Caco-2 (cell line): ENCODE measurements at places on chromosomes 11 and 22. TPM values are rescaled to one million over a fixed set of nuclear protein-coding genes. Genes with fewer than 3 reads are reported as not detected.
A peak's percentile ranks its signal among the peaks of the same experiment; 100 is the strongest.

DNA sequence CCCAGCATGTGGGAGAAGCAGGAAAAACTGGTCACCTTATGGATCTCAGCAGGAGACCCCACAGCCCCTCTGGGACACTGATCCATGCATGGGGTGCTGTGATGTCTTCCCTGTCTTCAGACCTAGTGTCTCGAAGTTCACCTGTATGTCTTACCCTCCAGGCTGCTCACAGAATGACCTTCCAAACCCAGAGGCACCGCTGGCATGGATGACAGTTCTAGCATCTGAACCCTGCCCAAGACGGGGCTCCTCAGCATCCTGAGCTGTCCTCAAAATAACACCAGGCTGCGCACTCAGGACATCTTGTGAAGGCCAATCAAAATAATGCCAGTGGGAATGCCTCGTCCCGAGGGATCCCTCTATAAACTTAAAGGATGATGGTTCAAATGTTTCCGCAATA, 824.9 kb downstream of the TBC1D22A start:
- no peak overlapping the region for H3K4me3 ChIP-seq
- H3K36me3 ChIP-seq = no peaks in the 10 kb centered on the region
- H3K27me3 ChIP-seq = no peaks in the 10 kb centered on the region
- DNase-seq = no peak
- no peaks in the 10 kb centered on the region for H3K4me1 ChIP-seq

DNA sequence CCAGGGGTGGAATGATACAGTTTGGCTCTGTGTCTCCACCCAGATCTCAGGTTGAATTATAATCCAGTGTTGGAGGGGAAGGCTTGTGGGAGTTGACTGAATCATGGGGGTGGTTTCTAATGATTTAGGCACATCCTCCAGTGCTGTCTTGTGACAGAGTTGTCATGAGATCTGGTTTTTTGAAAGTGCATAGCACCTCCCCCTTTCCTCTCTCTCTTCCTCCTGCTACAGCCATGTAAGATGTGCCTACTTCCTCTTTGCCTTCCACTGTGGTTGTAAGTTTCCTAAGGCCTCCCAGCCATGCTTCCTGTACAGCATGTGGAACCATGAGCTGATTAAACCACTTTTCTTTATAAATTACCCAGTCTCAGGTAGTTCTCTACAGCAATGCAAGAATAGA, 45.1 kb downstream of the THAP12 start:
- H3K4me1 ChIP-seq = no peaks in the 10 kb centered on the region
- H3K36me3 ChIP-seq = no peaks in the 10 kb centered on the region
- DNase-seq = no peak
- no peak overlapping the region for H3K4me3 ChIP-seq
- H3K27me3 ChIP-seq = no peaks in the 10 kb centered on the region

- H3K27me3 ChIP-seq = no peaks in the 10 kb centered on the region
- H3K4me1 ChIP-seq = peaks cover 7% of the 10 kb centered on the region; the same call in 1 of the 2 replicates
Measured at GRCh38 chr11:70107756-70108155, 29.6 kb downstream of the ANO1 start.

GRCh38 chr22:27252282-27253049, 549.1 kb downstream of the MN1 start:
- no peaks in the 10 kb centered on the region for H3K27me3 ChIP-seq
- H3K36me3 ChIP-seq = no peaks in the 10 kb centered on the region
- no peak for DNase-seq
- no peak overlapping the region for H3K27ac ChIP-seq
- H3K4me3 ChIP-seq = no peak overlapping the region

- peak overlapping the region; percentile 79 for H3K4me3 ChIP-seq
- peak; percentile 82 for DNase-seq
Measured at GRCh38 chr11:77590194-77590782, 535 bp downstream of the AQP11 start.

DNA sequence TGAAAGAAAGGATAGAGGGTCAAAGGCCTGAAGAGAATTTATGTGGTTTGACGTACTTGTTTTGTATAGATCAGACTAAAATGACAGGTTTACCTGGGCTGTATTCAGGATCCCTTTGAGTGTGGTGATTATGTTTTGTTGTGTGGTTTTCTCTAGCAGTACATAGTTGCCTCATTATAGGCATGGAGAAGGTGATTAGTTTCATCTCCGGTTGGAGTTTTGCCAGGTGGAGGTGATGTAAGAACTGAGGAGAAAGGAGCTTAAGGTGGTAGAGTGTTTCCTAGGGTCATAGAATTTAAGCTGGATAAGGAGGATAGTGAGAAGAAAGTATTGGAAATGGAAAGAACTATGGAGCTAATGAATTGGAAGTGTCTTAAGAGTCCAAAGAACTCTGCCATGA, 229.0 kb downstream of the TMEM135 start:
- H3K36me3 ChIP-seq = no peaks in the 10 kb centered on the region; the same call in 1 of the 2 replicates
- DNase-seq = no peak
- H3K4me1 ChIP-seq = peaks cover 14% of the 10 kb centered on the region
- no peak overlapping the region for H3K4me3 ChIP-seq
- H3K27me3 ChIP-seq = no peaks in the 10 kb centered on the region

DNA sequence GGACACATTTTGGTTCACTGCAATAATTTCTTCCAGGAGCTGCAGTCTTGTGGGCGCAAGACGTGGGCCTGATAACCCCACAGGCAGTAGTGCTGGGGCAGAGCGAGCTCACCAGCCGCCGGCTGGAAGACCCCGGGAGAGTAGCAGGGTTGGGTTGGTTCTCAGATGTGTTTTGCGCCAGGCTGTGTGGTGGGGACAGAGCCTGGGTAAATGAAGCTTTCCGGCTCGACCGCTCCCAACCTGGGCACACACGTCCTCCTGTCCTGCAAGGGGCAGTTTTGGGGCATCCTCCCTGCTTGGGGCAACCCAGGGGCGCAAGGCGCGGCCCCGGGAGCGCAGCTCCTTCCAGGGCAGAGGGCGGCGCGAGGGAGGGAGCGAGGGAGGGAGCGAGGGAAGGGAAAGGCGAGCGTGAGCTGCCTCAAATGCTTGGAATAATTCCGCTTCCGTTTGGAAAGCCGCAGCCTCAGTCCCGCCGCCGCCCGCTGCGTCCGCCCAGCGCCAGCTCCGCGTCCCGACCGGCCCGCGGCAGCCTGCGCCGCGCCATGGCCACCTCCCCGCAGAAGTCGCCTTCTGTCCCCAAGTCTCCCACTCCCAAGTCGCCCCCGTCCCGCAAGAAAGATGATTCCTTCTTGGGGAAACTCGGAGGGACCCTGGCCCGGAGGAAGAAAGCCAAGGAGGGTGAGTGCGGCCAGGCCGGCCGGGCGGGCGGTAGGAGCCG, at the start of gene PARVA:
PARVA (plus strand) TSS at position 466 of the 718 bp plus-strand sequence; CDS start at position 543, 77 bp downstream.
- H3K27me3 ChIP-seq = no peaks in the 10 kb centered on the region
- peaks cover 10% of the 10 kb centered on the region for H3K4me1 ChIP-seq
- peak; percentile 85 for DNase-seq
- H3K4me3 ChIP-seq = peak within 1 kb of the TSS; percentile 90
- H3K36me3 ChIP-seq = no peaks in the 10 kb centered on the region

GRCh38 chr11:72998676-72999075, 143.4 kb downstream of the FCHSD2 start:
- H3K4me3 ChIP-seq = no peak overlapping the region
- H3K27me3 ChIP-seq = no peaks in the 10 kb centered on the region
- peaks cover 12% of the 10 kb centered on the region for H3K4me1 ChIP-seq

DNA sequence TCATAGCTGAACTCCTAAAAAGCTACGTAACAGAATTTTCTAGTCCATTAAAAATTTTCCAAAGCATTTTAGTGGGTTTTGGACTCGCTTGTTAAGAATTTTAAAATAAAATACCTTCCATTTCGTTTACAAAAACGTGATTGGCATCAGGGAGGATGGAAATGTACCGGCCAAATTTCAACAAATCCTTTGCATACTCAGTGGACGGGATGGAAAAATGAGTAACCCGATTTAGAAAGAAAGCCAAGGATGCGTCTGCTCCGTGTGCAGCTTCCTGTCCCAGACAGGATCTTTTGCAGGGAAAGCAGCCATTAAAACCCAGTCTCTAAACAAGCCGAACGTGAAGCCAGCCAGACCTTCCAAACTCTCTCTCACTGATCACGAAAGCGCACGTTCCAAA, 15.6 kb downstream of the TMEM184B start:
- H3K4me1 ChIP-seq = no peaks in the 10 kb centered on the region
- H3K27ac ChIP-seq = no peak overlapping the region
- H3K27me3 ChIP-seq = no peaks in the 10 kb centered on the region
- no peak overlapping the region for H3K4me3 ChIP-seq
- no peaks in the 10 kb centered on the region for H3K36me3 ChIP-seq
- no peak for DNase-seq

DNA sequence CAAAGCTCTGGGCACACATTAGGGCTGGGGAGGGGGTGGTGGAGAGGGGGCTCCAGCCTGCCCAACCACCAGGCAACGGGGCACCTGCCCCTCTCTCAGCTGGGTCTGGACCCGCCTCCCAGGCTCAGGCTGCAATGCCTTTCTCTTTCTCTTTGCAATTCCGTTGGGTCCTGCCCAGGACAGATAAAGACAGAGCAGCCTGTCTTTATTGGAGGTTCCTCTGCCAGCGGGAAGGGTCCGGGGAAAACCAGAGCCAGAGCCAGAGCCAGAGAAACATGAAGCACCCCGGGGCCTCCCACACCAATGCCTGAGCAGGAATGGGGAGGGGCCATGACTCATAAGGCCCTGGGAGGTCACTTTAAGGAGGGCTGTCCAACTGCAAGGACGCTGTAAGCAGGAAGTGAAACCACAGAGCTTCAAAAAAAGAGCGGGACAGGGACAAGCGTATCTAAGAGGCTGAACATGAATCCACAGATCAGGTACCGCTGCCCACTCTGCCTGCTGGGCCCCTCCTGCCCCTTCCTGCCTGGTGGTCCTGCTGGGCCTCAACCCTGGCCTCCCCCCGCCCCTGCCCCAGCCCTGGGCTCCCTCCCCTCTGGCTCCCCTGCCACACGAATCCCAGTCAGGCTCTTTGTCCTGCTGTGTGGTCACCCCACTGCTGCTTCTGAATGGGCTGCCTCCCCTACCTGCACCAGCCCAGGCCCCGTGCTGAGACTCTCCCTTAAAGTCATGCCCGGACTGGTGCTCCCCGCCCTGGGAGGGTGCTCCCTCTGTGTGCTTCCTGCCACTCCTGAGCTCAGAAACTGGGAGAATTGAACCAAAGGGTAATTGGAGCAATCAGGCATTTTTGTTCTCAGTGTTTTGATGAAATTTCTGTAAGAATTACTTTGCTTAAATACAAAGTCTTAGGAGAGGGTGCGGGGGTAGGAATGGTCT, at the start of gene APOBEC3B:
APOBEC3B (plus strand) TSS at position 356 of the 936 bp plus-strand sequence; CDS start at position 463, 107 bp downstream.
- H3K36me3 ChIP-seq = no peaks in the 10 kb centered on the region
- peaks cover 19% of the 10 kb centered on the region for H3K4me1 ChIP-seq
- DNase-seq = peak; percentile 94

Gene SLC6A5
- not detected in 2 replicates for total RNA-seq

Gene PRG2
- not detected in 2 replicates for total RNA-seq

Gene CYP2D6
- total RNA-seq = 1.7 TPM in 2 replicates

Gene OSBP2
- 4.2 and 6.2 TPM in 2 replicates for total RNA-seq
